ENCODE measurements at places on chromosomes 5 and 9. TPM values are rescaled to one million over a fixed set of nuclear protein-coding genes. Genes with fewer than 3 reads are reported as not detected.

TRAF2 gene
- total RNA-seq: 10.2 TPM

DNA sequence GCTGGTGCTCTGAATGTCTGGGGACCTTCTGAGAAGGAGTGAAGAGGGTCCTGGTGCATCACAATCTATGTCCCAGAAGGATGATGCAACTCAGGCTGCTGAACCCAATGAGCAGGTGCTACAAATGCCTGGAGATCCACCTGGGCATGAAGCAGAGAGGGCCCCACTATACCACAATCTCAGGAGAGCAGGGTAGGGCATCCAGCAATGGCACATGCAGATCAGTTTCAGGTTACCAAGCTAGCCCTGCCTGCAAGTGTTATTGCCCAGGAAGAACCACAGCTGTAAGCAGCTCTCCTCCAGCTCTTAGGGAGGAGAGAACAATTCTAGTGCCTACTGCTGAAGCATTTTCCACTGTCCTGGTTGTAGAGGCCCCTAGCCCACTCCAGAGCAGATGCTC is 389.2 kb upstream of the TNC start:
- no peak for DNase-seq

DNA sequence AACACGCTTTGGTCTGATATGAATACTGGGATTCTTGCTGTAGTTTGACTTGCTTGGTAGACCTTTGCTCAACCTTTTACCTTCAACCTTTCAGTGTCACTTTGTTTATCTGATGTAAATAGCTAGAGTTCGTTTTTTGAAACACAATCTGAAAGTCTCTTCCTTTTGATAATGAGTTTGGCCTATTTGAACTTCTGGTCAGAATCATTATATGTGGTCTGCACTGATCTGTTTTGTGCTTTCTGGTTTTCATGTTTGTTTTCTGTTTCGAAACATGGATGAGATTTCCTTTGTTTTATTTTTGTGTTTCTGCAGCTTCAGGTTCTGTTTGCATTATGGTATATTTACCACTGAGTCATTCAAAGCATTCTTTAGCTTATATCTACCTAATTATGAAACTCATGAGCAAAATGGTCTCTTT is 217.5 kb downstream of the GABBR2 start:
- no peak for DNase-seq

- DNase-seq: no peak
Observed at GRCh38 chr5:101677961-101678360, 618.1 kb downstream of the SLCO4C1 start.

DNA sequence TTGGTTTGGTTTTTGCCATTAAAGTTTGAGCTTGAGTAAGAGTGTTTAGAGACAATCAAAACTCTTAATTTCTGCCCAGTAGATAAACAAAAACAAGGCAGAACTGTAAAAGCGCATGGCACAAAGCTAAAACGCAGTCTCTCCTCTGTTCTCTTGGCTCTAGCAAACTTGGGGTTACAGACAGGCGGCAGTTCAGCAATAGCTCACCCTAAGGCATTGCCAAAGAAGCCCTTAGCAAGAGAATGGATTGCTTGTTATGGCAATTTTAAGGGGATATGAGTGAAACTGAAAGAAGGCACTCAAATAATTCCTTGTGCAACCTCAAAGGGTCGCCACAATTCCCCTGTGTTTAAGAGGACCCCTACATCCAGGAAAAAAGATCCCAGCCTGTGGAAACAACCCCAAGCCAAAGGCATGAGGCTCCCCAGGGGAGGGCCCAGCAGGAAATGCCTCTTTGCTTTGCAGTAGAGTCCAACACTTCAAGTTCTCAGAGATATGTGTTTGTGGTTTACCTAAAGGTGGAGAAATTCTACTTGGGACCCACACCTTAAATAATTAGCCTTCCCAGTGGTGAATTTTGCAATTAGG is 317.0 kb upstream of the MPDZ start:
- no peak for DNase-seq

GRCh38 chr9:137435980-137436760 is 5.0 kb downstream of the ENTPD8 start:
- peak; percentile 84 for DNase-seq

DNA sequence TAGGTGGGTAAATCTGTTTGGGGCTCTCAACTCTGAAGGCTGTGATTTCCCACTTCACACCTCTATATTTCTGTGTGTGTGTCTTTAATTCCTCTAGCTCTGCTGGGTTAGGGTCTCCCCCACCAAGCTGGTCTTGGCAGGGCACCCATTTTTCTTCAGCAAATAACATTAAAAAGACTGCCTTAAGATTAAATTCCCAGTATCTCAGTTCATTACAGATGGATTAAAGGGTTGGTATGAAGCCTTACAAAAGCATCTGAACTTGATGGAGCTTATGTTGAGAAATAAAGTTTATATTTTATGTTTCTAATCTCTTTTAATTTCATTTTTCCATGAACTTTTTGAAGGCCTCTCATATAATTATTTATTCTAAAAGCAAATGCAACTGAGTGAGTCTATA is 11.7 kb downstream of the PCAT7 start:
- no peak for DNase-seq

- no peak for DNase-seq
Observed at GRCh38 chr9:19967216-19967887, 178.5 kb upstream of the SLC24A2 start.

DNA sequence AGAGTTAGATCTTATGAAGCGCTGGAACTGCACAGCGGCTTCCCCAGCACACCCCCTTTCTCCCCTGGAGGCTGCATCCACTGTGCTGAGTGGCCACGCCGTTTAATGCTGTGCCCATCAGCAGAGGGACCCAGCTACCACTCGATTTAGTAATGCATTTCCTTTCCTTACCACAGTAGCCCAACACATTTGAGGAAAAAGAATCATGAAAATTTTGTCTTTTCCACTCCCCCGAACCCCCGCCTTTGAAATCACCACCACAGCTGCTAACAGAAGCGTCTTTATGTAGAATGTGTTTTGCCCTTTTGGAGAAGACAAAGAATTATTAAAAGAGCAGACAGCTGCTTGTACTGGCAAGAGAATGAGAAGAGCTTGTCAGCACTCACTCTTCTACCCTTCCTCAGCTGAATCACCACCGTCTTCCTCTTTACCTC is 73.2 kb downstream of the ACER2 start:
- no peak for DNase-seq

GRCh38 chr5:160280384-160281095 is 31.8 kb downstream of the CCNJL start:
- no peak for DNase-seq

DMGDH gene
- 4.3 TPM for total RNA-seq

DNA sequence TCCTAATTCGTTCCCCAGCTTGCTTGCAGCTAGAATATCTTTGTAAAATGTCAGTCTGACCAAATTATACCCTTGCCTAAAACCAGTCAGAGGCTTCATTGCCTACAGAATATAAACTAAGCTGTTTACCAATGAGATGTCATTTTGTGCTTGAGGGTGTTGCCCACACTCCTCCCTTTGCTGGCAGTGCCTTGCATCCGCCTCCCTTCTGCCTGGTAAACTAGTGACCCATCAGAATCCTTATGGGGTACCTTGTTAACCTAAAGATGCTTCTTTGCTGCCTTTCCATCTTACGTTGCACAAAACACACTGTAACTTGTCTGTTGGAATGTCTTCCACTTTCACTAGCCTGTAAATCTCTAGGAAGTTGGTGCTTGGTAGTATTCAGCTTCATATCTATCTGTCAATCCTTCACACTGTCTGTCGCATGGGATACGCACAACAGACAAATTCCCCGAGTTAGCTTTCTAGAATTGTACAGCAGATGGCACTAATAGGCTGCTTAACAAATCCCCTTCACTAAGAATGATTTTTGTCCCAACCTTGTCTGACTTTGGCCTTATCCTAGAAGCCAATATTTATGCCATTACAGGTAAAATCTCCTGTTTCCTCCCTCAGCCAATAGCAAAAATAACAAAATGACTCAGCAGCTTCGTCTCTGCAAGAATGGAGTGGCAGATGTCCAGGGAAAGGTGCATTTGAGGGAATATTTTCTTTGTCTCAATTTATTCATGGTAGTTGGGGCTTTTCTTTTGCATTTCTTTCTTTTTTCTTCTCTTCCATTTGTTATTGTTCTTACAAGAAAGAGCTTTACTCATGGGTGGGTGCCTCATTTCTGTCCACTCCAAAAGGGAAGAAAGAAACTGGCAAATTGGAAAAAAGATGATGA is 3.0 kb downstream of the NUDT2 start:
- DNase-seq: no peak

CDKN2B-AS1 gene
- total RNA-seq: not detected

DNA sequence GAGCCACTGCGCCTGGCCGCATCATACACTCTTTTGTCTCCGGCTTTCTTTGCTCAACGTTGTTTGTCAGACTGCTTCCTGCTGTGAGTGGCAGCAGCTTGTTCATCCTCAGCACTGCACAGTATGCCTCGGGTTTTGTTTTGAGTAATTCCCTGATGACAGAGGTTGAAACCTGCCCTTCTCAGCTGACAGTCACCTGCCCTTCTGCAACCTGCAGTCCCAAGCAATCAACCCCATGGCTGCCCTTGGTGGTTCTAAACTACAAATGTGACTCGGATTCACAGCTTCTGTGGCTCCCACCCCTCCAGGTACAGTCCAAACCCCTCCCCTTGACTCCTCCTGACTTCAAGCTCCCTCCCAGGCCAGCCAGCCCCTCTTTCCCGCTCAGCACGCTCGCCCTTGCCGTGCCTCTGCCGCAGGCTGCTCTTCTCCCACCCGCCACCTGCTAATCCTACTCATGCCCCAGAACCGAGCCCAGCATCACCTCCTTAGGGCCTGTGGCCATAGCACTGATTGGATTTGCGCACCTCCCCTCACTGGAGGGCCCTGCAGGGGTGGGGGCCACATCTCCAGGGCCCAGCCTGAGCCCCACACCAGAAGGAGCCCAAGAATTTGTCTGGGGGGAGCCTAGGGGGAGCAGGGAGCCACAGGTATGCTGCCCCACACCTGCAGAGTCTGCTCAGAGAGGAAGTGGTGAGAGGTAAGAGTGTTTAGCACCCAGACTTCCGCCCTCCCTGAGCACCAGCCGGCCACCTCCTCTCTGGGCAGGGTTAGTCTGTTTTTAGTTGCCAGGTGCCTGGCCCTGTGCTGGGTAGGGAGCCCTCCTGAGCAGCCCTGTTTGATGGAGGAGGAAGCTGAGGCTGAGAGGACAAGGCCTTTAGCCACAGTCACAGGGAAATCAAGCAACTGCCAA is 10.1 kb downstream of the EEIG1 start:
- peak; percentile 39 for DNase-seq

DNA sequence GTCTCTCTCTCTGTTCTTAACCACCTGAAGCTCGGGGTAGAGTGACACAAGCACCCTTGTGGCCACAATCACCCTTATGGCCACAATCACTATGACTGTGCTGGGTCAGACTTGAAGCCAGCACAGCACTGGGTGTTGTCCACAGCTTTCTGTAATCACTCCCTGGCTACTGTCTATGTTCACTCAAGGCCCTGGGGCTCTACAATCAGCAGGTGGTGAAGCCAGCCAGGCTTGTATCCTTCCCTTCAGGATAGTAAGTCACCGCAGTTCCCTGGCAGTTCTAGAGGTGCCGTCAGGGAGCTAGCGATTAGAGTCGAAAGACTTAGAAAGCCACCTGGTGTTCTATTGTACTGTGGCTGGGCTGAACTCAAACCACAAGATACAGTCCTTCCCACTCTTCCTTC is 44.2 kb downstream of the GDA start:
- DNase-seq: no peak

- no peak for DNase-seq
Observed at GRCh38 chr9:114723931-114724330, 41.9 kb upstream of the TEX48 start.

DNA sequence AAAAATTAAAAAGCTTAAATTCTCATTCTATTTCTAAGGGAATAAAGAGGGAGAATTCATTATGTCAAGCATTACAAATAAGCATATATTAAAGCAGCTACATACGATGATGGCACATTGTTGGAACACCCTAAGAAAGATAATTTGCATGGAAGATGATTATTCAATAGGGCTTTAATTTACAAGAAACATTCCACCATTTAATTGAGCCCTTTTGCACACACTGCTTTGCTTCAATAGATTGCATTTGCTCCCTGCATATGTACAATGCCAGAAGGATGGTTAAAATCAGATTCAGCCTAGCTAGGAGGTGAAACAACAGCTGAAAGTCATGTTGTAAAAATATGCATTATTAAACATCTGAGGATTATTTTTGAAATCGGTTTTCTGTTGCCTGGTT is 21.8 kb downstream of the KIAA1958 start:
- DNase-seq: no peak

DNA sequence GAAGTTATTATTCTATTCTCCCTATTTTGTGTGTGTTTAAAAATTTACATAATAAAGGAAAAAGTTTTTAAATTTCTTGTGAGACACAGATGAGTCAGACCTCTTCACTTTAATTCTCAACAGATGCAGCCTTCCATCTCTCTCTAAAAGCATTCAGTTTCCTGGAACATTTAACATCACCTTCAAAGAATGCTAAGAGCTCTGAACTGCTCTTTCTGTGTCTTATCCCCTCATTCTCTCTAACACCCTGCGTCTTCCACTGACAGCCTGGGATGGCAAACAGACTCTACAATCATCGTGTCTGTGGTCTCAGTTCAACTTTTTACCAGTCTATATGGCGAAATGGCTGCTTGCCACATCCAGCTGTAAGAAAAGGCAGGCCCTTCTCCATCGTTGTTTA is 173.0 kb downstream of the HINT1 start:
- DNase-seq: no peak
